ENCODE measurements at places on chromosomes 4 and X.

DNA sequence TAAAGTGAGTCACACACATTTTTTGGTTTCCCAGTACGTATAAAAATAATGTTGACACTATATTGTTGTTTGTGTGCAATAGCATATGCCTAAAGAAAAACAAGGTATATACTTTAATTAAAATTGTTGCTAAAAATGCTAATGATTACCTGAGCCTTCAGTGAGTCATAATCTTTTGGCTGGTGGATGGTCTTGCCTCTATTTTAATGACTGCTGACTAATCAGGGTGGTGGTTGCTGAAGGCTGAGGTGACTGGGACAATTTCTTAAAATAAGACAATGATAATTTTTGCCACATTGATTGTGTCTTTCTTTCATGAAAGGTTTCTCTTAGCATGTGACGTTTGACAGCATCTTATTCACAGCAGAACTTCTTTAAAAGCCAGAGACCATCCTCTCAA is 21.0 kb upstream of the ANXA10 start:
- DNase-seq = no peak

DNA sequence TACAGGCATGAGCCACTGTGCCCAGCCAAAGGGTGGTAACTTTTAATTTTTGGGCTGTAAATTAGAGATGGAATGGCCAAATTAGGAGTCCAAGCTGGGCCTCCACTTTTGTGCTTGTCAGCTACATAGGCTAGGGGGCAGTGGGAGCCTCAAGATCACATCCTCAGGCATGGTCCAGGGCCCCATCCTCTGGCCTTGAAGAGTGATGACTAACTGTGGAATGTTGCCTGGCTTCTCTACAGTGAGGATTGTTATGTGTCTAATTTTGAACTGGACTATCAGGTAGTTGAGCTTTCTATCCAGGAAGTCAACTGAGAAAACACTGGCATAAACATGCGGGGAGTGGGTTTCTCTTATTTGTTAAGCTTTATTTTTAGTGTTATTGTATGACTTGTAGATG is 33.0 kb downstream of the CCNG2 start:
- DNase-seq = peak; percentile 33

GRCh38 chr4:17786567-17786966 is 5.1 kb upstream of the FAM184B start:
- DNase-seq = no peak

- DNase-seq = no peak
Observed at GRCh38 chr4:26529479-26529878, 39.2 kb upstream of the CCKAR start.

- no peak for DNase-seq
Observed at GRCh38 chr4:135777361-135777760, 1575.8 kb upstream of the PABPC4L start.

GRCh38 chr4:168847771-168848502 is 162.1 kb downstream of the CBR4 start:
- peak; percentile 46 for DNase-seq

- DNase-seq = no peak
Observed at GRCh38 chr4:170001745-170002267, 24.4 kb downstream of the MFAP3L start.

GRCh38 chr4:106315476-106315967 is 487 bp downstream of the TBCK start:
- peak; percentile 38 for DNase-seq

- no peak for DNase-seq
Observed at GRCh38 chr4:165803005-165803404, 70.0 kb upstream of the TLL1 start.

DNA sequence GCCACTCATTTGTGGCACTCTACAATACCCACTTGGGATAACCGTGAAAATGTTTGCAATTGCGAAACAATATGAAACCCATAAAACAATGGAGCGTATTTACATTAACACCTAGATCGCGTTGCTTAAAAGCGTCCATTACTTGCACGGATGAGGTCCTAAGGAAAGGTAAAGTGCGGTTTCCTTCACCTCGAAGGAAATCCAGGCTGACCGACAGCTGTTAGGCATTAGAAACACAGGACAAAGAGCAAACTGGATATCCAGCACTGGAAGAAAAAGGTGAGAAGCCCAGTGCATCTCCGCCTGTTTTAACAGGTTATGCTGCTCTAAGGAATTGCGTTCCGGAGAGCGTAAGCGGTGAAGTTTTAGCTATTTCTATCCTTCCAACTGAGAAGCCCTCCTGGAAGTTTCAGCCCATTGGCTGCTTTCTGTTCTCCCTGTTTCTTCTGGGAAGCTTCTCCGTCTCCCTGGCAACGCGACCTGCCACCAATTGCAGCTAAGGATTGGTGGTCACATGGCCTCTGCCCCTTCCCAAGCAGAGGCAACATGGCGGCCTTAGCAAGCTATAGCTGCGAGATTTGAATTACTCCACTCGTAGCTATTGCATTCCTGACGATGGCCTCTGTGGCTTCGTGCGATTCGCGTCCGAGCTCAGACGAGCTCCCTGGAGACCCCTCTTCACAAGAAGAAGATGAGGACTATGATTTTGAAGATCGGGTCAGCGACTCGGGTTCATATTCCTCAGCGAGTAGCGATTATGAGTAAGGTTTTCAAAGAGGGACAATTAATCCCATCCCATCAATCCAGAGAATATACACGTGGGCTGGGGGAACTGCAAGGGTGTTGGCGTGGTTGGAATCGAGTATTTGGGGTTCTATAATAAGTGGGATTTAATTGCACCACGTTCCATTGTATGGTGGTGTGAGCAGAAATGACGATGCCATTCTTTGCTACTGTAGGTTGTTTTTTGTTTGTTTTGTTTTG is at the start of gene INTU:
TSS of gene INTU (plus strand) at position 538 of the 984 bp plus-strand sequence. CDS start at position 616, 78 bp downstream.
- peak; percentile 94 for DNase-seq

GRCh38 chr4:54120518-54120917 is 20.6 kb downstream of the GSX2 start:
- no peak for DNase-seq

DNA sequence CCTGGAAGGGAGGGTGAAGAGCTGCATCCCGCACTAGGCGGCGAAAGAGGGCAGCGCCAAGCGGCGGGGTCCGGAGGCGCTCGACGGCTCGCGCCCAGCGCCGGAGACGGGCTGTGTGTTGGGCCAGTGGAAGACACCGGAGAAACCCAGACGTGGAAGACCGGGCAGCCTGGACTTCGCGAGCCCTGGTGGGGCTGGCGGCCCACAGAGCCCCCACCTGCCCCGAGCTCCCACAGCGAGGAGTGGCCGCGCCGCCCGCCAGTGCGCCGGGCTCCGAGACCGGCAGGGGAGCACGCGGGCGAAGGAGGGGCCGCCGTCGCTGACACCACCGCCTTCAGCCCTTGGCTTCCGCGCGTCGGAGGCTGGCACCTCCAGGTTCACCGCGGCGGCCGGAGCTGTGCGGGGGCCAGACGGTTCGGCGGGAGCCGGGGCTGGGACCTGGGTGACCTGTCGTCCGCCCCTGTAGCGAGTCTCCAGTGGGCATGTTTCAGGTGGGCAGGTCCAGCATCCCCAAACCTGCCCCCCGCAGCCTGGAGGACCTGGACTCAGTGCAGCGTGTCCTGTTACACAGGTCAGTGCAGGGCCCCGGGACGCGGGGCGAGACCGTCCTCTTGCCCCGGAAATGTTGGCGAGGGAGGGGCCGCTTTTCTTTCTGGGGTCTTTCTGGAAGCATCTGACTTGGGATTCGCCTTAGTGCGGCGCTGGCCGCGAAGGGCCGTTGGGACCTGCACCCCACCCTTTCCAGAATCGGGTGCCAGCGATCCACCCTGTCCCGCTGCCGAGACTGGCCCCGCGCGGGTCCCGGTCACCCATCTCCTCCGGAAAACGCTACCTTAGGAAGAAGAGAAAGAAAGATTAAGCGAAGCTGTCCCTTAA is 9.6 kb upstream of the INTU start:
- peak; percentile 59 for DNase-seq
